CD8-positive, alpha-beta T cell (primary cell): ENCODE measurements at places on chromosomes 5 and 9.
A peak's percentile ranks its signal among the peaks of the same experiment; 100 is the strongest.

DNA sequence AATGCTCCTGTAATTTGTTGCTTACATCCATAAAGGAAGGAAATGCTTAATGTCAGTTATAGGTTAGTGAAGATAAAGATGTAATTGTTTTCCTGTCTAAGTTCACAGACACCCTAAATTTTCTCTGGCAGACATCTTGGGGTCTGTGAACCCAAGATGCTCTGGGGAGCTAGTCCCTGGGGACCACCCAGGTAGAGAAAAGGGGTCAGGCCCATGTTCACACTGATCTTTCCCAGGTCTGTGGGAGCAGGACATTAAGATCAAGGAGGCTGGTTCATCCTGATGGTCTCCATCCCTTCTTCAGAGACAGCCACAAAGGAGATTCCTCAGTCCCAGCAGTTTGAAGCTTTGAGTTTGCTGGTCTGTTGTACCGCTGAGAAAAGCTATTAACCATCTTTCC lies 267.5 kb downstream of the ARHGAP26 start:
- DNase-seq, result no peak

GRCh38 chr9:75967556-75967955 lies 77.1 kb downstream of the PCSK5 start:
- DNase-seq, result no peak

DNA sequence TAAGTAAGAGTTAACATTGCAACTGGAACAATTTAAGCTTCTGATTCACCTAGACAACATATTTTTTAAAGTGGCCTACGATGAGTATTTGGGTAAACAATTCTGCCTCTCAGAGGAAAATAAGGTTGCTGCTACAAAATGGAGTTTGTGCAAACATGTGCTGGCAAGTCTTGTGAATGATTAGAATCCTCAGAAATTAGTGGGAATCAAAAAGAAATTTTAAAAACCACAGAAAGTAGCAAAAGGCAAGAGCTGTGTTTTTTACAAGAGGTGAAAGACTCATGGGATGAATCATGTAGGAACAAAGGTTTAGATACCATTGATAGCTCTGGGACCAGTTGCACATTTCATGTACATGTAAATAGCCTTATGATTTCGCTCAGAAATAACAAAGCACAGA lies 561.6 kb downstream of the TAF11L14 start:
- no peak for DNase-seq

DNA sequence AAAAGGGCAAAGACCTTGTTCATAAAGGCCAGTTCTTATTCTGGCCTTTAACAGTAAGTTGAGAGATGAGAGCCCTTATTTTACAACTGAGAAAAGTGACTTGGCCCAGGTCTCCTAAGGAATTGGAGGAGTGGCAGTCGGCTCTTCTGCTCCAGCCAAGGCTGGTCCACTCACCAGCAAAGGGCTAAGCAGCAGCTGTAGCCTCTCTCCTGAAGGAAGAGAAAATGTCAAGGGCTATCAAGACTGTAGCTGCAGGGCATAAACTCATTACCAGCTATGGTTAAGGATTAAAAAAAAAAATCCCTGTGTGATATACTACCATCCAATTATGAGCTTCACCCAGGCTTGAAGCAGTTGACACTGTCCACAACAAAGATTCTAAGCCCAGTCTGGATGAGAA lies 138.6 kb upstream of the RAD23B start:
- no peak for DNase-seq

DNA sequence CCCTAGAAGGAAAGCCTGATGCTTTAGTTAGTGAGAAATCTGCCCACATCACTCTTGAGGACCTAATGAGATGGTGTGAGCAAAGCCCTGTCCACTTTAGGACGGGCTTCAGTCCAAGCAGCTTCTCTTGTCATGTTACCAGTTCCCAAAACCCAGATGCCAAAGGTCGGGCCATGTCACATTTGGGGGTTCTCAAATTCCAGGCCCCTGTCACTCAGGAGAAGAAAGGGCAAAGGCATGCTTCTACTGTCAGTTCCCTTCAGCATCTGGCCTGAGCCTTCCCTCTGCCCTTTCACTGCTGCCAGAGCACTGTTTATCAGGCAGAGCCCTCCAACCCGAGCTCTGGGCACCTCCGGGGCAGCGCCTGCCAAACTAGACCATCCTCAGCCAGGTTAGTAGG lies 556.0 kb downstream of the BNC2 start:
- DNase-seq, result no peak

GRCh38 chr5:98635656-98636055 lies 137.8 kb upstream of the RGMB start:
- DNase-seq, result no peak

DNA sequence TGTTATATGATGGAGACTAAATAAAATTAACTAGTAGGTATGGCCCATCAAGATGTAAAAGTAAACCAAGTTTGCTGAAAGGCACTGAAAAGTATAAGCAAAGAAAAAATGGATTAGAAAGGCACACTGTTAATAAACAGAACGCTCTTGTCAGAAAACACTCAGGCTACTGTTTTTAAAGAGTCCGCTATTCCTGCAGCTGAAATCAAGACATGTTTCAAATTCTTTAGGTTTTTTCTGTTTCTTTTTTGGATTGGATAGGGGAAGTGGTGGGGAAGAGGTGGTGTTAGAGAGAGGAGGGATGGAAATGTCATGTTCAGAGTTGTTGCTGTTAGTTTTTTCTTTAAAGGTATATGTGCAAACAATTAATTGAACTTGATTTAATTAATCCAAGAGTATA lies 17.5 kb downstream of the OSTF1 start:
- DNase-seq, result no peak

DNA sequence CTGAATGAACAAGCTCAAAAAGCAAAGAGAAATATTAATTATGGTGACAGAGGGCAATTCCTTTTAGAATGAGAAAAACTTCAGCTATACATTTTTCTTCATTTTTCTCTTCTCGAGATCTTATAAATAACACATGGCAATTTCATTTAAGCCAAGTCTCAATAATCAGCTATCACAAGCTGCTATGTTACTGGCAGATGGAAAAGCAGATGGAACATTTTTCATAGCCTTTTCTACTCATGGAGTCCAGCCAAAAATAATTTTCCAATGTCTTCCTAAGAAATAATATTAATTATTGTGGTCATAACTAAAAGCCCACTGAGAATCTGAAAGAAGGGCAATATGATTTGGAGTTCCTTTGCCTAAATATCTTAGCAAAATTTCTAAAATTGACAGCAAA lies 35.6 kb downstream of the SKIC3 start:
- no peak for DNase-seq

DNA sequence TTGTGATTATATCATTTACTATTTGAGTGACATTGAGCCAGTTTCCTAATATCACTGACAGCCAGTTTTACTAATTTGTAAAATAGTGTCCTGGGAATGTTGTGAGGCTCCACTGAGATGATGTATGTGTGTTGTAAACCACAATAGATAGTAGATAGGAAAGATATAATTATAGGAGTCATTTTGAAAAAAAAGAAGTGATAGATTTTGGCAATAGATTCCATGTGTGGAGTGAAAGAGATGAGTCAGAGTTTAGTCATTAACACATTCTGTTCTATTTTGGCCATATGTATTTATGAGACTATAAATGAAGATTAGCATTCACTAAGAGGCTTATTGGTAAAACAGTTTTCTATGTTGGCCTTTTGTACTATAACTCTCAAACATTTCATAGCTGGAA lies 388.2 kb downstream of the FAM170A start:
- no peak for DNase-seq

- DNase-seq, result no peak
Observed at GRCh38 chr5:74623006-74623611, 17.4 kb downstream of the ENC1 start.

DNA sequence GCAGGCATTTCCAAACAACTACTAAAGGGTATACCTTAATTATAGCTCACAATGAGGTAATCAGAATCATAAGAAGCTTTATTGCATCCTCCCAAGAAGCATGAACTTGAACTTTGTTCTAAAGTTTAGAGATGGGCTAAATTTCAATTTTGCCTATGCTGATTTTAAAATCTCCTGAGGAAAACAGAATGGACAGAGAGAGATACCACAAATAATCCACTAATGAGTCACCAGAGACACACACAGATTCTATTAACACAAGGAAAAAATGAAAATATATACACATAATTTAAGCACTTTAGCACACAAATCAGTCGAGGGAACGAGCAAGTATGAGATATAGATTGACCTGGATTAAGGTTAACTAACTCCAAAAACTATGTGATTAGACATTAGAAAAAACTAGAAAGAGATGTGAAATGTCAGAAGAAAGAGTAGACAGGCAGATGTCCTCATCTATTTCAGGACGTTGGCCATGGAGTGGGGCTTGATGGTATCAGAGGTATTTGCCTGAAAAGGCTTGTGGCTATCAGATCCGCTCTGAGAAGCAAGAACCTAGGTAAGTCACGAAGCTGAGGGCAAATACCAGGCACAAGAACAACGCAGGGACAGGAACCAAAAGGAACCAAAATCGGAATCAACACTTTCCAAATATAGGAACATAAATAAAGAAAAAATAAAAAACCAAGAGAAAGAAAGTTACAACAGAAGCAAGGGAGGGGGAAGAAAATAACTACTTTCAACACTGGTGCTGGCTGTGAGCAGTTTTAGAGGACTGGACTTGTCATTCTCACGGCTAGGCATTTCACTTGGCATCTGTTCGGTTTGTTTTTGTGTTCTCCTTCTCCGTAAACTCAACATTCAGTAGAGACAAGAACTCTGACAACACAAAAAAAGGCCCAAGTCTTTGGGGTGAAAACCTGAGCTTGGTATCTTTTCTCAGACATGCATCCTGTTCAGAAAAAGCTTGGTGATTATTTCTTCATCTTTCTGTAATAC lies 294.6 kb upstream of the PUM3 start:
- DNase-seq, result no peak

GRCh38 chr9:124458441-124458840 lies 8.2 kb downstream of the ADGRD2 start:
- no peak for DNase-seq

- peak; percentile 65 for DNase-seq
Observed at GRCh38 chr9:129235931-129236331, 57.9 kb upstream of the IER5L start.

- DNase-seq, result no peak
Observed at GRCh38 chr5:74257645-74258313, 382.7 kb downstream of the ENC1 start.

DNA sequence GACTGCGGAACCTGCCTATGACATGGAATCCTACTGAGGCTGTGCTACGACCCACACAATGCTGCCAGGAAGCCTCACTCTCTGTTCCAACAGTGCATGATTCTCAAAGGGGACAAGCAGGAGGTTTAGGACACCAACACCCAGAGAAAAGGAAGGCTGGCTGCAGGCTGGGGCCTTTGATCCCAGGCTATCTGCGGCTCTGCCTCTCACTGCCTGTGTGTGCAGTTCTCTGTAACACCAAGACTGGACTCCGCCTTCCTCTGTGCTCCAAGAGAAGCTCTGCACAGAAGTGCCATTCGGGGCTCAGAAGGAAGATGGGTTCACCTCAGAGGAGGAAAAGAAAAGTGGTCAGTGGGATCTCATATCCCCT lies 20.5 kb downstream of the ANKH start:
- no peak for DNase-seq

GRCh38 chr5:15170173-15170572 lies 298.6 kb upstream of the ANKH start:
- DNase-seq, result no peak

DNA sequence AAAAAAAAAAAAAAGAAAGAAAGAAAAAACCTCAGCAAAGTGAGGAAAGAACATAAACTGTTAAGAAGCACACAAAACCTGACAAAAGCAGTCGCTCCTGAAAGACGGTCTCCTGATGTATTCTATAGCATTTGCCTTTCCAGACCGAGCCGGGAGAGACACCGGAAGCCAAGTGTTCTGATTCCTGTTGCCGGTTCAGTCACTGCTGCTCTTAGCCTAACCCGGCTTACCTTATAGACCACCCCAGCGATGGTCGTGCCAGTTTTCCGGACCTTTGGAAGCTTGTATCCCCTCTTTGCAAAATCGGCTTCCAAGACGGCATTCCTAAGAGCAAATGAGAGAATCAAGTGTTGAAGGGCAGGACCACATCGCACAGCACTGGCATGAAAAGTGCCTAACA lies 630 bp downstream of the PSMB7 start:
- DNase-seq, result no peak

- no peak for DNase-seq
Observed at GRCh38 chr5:134813827-134814226, 31.9 kb upstream of the C5orf24 start.

GRCh38 chr5:150393096-150393645 lies 19.5 kb downstream of the CD74 start:
- DNase-seq, result no peak

- DNase-seq, result no peak
Observed at GRCh38 chr9:85428230-85428629, 313.5 kb downstream of the AGTPBP1 start.

- no peak for DNase-seq
Observed at GRCh38 chr9:3793971-3794383, 268.2 kb upstream of the RFX3 start.

DNA sequence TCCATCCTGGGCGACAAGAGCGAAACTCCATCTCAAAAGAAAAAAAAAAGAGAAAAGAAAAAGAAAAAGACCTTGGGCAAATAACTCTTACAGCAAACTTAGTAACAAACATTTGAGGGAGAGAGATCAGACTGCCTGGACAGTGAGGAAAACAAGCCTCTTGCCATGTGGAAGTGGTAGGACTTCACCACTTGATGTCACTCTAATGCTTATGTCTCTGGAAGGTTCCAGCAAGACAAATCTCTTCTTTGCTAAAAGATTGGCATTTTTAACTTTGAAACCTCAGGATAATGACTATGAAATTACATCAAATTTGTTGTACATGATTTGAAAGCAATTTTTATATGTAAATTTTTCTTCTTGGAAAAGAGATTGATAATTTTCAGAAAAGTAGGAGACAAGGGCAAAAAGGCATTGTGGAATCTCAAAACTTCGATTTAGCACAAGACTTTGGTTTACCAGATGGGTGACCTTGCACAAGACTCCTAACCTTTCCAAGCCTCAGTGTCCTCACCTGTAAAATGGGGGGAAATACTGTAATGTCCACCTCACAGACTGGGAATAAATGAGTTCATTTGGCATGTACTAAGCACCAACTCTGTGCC lies 5.4 kb downstream of the ACTL7B start:
- DNase-seq, result no peak

- DNase-seq, result no peak
Observed at GRCh38 chr5:175582697-175583096, 75.2 kb upstream of the HRH2 start.
